ENCODE measurements at places on chromosomes 5 and 9. TPM values are rescaled to one million over a fixed set of nuclear protein-coding genes. Genes with fewer than 3 reads are reported as not detected.

Gene STK32A
- total RNA-seq, result under 0.01 TPM

Gene IL5
- not detected for total RNA-seq

Gene FOXD4L4
- under 0.01 TPM for total RNA-seq

Gene ENTREP1
- total RNA-seq, result not detected

Gene SGCD
- total RNA-seq, result 10.6 TPM

Gene RIC1
- total RNA-seq, result 68.6 TPM

Gene GARNL3
- 5.0 TPM for total RNA-seq

Gene ASB6
- 9.4 TPM for total RNA-seq

Gene ROPN1L
- 0.28 TPM for total RNA-seq

All from IMR-90 (cell line).